Iris pigment epithelial cell (primary cell): ENCODE measurements at places on chromosomes 1 and 21.

- DNase-seq: peak; percentile 100
Observed at GRCh38 chr1:202589190-202589930, 120.9 kb downstream of the SYT2 start.

- no peak for DNase-seq
Observed at GRCh38 chr1:204598319-204598969, 82.2 kb downstream of the MDM4 start.

DNA sequence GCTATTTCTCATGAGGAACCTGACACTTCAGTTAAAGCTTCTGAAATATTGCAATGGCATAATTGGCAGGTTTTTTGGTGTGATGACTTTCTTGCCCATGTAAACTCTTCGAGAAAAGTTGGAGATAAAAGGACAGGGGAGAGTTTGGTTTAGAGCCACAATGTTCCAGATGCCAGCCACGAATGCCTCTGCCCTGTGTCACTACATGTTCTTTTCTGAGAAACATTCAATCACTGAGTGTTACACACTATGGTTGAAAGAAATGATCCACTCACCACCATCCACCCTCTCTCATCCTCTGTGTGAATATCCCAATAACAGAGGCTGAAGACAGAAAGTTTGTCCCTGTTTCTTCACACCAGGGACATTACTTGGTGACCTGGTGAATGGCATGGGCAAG is 66.4 kb downstream of the TNFSF4 start:
- no peak for DNase-seq

DNA sequence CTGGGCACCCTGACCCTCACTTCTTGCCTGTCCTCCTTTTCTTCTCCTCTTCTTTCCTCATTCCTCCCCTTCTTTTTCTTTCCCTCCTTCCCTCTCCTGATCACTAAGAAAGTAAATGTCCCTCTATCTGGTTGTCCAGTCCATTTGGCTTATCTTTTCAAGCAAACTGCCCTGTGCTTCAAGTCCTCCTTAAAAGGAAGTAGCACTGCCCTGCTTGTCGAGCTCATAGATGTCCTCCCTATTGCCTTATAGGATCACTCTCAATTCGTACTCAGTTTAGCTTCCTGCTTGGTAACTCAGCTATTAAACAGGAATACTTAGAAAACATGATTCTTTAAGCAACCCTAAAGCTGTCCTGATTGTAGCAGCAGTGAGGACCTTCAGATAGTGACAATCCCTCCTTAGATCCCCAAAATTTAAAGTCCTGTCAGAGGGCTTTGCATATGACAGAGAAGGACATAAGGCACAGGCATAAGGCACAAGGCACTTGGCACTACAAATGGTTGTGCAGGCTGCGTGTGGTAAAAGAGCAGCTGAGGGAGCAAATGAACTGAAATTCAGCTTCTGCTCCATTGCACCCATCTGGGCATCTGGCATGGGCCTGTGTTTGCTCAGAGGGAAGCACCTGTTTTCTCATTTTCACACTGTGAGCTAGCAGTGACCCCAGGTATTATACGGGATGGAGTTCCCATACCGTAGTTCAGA is 26.1 kb upstream of the SLAMF6 start:
- DNase-seq: no peak

GRCh38 chr21:16797966-16798365 is 714.9 kb upstream of the CXADR start:
- DNase-seq: peak; percentile 30

GRCh38 chr1:116167625-116168276 is 56.6 kb downstream of the MAB21L3 start:
- peak; percentile 26 for DNase-seq

DNA sequence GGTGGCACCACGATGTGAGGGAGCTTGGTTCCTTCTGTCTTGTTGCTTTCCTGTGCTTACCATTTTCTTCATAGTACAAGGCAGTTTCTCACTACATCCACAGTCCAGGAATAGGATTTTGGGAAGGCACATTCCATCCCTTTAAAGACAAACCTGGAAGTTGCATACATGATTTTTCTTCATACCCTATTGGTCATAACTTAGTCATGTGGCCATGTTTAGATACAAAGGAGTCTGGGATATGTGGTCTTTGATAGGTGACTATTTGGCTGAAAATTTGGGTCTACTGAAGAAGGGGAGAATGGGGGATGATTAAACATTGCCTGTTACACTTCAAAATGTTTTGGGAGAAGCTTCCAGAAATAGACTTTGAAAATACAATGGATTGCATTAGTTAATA is 7.0 kb downstream of the DYRK1A start:
- DNase-seq: no peak

GRCh38 chr1:201261771-201262547 is 21.3 kb upstream of the PKP1 start:
- no peak for DNase-seq

DNA sequence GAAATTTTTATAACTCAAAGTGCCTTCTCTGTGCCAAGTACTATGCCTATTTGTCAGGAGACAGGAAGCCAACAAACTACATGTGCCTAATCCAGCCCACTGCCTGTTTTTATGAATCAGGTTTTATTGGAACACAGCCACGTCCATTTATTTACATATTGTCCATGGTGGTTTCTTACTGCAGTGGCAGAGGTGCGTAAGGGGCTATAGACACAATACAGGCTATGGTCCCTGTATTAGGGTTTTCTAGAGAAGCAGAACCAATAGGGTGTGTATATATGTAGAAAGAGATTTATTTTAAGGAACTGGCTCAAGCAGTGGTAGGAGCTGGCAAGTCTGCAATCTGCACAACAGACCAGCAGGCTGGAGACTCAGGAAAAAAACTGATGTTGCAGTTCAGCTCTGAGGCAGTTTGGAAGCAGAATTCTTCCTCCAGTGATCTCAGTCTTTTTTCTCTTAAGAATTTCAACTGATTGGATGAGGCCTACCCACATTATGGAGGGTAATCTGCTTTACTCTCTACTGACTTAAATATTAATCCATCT is 15.4 kb downstream of the PPIE start:
- peak; percentile 80 for DNase-seq

- DNase-seq: no peak
Observed at GRCh38 chr1:67830928-67831830, 2.1 kb downstream of the GNG12 start.

- no peak for DNase-seq
Observed at GRCh38 chr1:225347123-225347683, 80.6 kb downstream of the LBR start.

GRCh38 chr1:152777510-152778137 is 2.7 kb downstream of the LCE1F start:
- no peak for DNase-seq

- peak; percentile 31 for DNase-seq
Observed at GRCh38 chr21:37244501-37245095, 22.5 kb downstream of the VPS26C start.

DNA sequence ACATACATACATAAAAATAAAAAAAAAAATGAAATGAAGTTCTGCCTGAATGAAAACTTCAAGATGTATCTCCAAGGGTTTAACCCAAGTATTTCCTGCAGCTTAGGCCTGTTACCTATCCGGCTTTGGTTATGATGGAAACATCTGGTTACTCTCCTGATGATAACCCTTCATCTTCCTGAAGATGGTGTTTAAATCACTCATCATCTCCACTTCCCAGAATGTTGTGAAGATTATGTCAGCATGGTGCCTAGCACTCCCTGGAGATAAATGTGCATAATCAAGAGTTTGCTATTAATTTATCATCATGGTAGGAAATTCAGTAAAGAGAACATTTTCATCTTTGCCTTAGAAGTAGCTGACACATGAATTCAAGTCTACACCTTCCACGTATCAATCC is 52.9 kb upstream of the ZNF326 start:
- no peak for DNase-seq

DNA sequence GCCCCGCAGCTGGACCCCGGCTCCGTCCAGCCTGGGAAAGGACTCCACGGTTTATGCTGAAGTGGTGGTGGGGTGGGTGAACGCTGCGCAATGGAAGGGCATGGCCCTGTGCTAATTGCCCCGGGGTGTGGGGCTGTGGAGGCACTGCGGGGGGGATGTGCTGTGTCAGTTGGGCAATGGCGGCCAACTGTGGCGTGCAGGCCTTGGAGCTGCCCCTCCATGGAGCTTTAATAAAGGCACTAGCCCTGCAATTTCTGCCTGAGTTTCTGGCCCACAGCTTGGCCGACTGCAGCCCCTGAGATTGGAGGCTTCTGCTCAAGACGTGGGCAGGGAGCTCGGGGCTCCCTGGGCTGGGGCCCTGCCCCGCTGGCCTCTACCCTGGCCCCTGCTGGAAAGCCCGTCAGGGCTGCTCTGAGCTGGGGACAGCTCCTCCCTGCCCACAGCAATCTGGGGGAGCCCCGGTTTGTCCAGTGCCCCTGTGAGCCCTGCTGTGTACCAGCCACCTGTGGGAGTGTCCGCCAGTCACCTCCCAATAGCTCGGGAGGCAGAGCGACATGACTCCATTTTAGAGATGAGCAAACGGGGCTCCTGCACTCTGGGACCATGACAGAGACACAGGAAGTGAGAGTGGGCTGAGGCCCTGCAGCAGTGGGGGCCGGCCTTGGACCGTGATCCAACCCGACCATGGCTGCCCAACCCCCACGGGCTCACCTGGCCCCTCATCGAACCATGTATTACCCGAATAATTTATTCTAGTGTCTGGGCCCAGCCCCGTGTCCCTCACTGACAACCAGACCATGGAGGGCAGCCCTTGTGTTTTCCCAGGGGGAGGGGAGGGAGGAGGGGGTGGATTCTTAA is 8.7 kb upstream of the TNFRSF14 start:
- DNase-seq: no peak

DNA sequence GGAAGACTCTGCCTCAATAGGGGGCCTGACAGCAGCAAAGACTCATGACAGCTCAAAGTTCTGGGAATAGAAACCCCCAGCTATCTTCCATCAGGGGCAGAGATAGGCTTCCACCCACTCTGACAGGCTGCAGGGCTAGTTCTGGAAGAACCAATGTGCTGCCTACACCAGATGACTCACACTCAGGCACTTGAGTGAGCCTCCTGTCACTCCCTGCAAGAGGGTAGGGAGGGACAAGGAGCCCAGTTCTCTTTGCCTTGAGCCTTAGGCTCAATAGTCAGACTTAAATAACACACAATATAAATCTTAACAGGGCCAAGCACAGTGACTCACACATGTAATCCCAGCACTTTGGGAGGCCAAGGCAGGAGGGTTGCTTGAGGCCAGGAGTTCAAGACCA is 386.4 kb downstream of the HHAT start:
- DNase-seq: no peak

DNA sequence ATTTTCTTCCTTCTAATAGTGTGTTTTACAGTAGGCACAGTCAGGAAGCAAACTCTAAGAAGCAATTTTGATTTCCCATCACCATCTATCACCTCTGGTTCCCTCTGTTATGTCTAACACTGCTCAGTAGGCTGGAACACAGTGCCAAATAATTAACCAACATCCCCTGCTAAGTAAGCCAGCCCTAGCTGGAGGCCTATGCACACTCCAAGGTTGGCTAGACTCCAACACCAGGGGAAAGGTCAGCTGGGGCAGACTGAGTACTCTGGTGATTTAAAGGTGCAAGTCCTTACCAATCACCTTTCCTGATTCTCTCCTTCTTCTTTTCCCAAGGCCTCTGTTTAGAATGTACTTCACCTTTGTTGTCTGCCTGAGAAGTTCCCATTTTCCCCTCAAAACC is 46.5 kb upstream of the BEND5 start:
- DNase-seq: no peak

DNA sequence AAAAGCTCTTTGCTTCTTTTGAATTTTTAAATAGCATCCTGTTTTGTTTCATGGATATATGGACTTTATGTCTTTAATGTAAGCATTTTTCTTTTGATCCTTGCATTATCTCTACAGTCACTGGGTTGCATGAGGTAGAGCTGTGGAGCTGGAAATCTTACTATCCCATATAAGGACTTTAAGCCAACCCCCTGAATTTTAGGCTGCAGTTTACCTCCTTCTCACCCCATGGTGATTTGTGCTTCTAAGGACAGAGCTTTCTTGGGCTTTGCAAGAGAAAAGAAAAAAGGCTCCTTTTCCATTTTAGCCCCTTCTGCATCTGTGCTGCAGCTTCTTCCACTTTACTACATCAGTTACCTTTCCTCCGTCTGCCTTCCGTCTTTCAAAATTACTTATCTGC is 373.8 kb downstream of the HHAT start:
- DNase-seq: no peak

GRCh38 chr1:245881767-245882391 is 625.2 kb downstream of the SMYD3 start:
- peak; percentile 60 for DNase-seq

- no peak for DNase-seq
Observed at GRCh38 chr1:182652933-182653332, 31.5 kb downstream of the RGS8 start.

DNA sequence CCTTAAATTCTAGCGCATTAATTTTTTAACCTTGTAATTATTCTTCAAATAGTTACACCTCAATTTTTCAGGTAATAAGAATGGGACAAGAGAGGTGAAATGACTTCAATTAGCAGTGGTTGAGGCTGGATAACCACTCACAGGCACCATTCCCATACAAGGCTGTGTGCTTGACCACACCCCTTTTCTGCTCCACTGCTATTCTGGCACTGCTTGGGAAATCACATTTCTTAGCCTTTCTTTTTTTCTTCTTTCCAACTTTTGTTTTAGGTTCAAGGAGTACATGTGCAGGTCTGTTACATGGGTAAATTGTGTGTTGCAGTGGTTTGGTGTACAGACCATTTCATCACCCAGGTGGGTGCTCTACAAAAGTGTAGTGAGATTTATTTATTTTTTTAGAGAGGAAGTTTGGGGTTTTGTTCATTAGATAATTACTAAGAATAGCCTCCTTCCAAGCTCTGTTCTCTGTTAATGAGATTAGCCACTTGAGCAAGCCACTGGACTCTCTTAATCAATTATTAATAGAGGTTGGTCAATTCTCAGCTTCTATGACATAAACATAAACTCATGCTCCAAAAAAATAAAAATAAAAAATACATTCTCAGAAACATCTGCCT is 14.4 kb downstream of the ILDR2 start:
- no peak for DNase-seq

DNA sequence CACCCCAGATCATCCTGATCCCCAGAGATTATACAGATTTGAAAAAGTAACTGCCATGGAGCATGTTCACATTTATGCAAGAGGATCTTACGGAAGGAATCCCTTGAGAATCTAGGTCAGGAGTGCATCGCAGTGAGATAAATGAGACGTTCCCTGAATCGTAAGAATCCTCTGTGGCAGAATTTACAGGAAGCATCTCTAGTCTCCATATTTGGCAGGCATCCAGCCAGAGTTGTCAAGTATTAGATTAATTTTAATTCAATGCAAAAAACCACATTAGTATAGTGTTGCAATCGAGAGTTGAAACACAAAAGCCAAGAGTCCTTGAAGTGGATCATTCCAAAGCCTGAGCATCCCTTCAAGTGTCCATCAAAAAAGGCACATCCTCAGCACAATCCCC is 100.8 kb downstream of the RRAGC start:
- DNase-seq: no peak
